NCI-H774 (cell line): ENCODE measurements at places on chromosomes 3 and 15.

DNA sequence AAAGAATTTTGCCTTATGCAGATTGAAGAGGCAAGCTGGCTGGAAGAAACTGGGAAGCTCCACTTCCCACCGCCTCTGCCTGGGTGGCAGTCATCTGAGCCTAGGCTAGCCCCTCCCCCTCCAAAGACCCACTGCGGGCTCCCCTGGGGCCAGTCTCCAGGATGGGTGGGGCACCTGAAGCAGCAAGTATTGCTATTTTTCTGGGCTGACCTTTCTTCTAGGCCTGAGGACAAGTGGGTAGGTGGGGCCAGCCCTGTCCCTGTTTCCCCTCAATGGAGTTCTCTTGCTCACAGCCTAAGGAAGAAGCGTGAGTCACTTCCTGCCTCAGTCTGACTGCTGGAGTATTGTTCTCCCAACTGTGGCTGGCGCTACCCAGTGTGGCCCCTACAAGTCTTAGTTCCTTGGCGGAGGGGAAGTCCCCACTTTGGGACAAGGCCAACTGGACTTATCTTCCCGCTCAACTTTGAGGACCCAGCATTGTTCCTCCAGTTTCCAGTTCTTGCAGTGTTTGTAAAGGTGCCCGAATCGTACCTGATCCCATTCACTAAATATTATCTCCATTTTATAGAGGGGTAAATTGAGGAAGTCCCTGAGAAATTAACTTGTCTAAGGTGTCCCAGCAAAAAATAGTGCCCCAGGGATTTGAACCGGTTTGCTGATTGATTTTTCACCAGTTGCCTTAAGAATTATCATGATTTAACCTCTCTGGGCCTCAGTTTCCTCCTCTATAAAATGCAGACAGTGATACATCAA is 1.4 kb downstream of the FURIN start:
- no peak for DNase-seq

- DNase-seq, result no peak
Measured at GRCh38 chr3:45894015-45894414, 7.7 kb downstream of the CCR9 start.

- no peak for DNase-seq
Measured at GRCh38 chr3:112001526-112001925, 2.8 kb downstream of the TAGLN3 start.

DNA sequence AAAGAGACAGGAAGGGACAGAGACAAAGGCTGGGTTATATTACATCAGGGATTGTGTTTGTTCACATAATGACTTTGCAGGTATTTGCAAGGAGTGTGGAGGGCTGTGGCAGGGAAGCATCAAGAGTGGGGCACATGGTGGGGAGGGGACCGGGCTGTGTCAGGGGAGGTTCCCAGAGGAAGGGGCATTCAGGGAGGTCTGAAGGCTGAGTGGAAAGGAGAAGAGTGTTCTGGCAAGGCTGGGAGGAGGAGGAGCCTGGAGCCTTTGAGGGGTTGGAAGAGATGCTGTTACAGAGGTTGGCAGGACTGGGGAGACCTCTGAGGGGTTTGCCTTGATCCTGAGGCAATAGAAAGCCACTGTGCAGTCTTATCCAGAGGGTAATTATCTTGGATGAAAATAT is 49.4 kb downstream of the EXOG start:
- no peak for DNase-seq

DNA sequence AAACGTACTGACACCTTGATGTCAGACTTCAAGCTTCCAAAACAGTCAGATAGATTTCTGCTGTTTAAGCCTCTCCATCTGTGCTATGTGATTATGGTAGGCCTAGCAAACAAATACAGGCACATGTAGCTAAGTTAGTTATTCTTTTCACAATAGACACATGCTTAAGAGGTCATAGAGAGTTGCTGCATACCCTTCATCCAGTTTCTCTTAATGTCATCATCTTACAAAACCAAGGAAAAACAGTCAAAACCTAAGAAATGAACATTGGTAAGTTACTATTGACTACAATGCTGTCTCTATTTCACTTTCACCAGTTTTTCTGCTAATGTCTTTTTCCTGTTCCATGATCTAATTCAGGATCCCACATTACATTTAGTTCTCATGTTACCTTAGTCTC is 946.8 kb downstream of the TUSC7 start:
- no peak for DNase-seq

DNA sequence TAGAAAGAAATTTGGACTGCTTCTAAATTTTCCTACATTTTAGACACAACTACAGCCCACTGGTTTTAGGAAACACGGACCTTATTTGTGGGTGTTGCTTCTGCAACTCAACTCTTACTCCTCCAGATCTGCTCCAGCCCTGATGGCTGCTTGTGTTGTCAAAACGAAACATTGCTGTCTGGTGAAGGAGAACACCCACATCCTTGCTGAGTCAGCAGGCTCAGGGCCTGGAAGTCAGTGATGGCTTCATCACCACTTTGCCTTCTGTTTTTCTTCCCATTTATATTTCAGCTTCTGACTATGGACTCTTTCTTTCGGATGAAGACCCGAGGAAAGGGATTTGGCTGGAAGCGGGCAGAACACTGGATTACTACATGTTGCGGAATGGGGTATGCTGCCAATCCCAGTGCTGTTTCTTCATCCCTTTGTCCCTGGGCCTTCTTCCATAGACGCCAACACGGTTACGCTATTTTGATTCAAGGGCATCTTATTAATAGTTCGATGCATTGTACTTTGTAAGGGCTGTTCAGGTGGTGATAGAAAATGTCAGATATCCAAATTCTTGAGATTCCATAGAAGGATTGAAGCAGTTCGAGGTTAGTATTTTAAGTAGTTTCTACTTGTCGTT is 392.6 kb upstream of the TPM1 start:
- DNase-seq, result no peak

- no peak for DNase-seq
Measured at GRCh38 chr3:151262871-151263525, 15.3 kb downstream of the P2RY14 start.

DNA sequence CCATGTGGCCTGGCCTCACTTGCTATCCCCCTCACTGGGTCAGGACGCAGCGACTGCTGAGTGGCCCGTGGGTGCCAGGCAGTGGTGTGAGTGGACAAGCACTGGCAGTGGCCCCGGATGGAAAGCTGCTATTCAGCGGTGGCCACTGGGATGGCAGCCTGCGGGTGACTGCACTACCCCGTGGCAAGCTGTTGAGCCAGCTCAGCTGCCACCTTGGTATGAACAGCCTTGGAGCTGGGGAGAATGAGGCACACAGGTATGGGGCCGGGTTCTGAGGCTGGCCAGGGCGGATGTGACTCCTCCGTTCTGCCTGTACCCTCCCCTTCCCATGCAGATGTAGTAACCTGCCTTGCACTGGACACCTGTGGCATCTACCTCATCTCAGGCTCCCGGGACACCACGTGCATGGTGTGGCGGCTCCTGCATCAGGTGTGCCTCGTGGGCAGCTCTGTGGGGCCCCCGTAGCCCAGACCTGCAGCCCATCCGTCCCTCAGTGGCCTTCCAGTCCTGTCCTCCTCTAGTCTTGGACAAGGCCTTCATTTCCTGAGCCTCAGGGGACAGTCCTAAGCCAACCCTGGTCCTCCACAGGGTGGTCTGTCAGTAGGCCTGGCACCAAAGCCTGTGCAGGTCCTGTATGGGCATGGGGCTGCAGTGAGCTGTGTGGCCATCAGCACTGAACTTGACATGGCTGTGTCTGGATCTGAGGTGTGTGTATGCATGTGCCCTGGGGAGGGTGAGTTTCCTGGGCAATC is 28.2 kb downstream of the NBEAL2 start:
- no peak for DNase-seq

- no peak for DNase-seq
Measured at GRCh38 chr3:128236657-128237056, 83.4 kb downstream of the EEFSEC start.

- DNase-seq, result peak; percentile 76
Measured at GRCh38 chr3:130849091-130849552, 44.8 kb upstream of the ATP2C1 start.

DNA sequence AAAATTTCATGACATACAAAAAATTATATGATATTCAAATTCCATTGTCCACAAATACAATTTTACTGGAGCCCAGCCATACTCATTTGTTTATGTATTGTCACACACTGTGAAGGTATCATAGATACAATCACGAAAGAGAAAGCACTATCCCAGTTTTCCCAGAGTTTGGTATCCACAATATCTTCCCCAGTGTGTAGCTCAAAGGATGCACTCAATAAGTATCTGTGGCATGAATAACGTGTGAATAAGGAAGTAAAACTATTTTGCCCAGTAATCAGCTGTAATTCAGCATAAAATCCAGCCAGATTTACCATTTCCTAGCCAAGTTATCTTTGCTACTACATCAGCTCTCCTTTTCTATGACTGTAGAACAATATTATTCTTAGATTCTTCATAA is 131.3 kb upstream of the KCNMB2 start:
- no peak for DNase-seq

DNA sequence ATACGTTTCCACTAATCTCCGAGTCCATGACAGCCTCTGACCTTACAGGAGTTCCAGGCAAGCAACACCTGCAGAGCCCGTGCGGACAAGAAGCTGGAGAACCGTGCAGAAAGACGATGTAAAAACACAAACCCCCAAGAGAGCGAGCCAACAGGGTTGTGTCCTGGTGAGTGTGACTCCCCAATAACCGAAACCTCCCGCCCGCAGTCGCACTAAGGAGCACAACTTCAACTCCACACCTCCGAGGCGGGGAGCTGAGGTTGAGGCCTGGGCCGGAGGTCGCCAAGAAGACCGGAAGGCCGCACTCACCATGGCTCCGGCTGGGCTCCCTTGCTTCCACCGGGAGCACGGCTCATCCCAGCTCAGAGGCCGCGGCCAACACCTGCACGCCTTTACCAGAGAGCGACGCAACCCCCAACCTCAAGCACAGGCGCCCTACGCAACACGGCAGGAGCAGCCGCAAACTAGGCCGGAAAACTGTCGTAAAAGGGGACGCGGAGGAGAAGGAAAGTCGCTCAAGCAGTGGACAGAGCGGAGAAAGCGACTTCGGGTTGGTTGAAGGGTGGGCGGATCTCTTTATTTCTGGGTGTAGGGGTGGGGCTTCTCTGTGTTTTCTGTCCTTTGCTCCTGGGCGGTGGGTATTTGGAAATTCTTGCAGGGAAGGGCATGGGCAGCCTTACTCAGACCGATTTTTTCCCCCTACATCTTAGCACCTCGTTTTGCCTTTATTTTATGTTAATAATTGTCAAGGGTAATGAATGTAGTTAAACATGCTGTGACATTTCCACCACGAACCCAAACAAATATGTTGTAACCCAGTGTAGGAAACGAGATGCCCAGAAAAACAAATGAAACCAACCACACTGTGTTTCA is at the start of gene DNAJC19:
Gene DNAJC19 (minus strand): TSS at position 446 of the 873 bp plus-strand sequence. CDS start 134 bp downstream, at position 312.
- DNase-seq, result peak; percentile 99

DNA sequence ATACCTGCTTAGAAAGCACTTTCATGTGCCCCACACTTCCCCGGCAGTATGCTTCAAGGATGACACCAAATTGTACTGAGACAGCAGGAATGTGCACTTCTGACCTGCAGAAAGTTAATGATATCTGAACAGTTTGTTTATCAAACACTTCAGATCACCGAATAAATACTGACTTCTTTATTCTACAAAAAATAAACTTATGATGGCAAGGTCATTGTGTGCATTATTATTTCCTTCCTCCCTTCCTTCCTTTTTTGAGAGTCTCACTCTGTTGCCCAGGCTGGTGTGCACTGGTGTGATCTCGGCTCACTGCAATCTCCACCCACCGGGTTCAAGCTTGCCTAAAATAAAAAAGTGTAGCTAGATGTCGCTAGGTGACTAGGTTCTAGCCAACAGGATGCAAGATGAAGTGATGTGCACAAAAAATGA is 80.3 kb downstream of the FAIM start:
- no peak for DNase-seq

GRCh38 chr3:133827684-133828083 is 22.1 kb downstream of the SRPRB start:
- no peak for DNase-seq

- DNase-seq, result no peak
Measured at GRCh38 chr15:101063891-101064794, 145.0 kb downstream of the LRRK1 start.

DNA sequence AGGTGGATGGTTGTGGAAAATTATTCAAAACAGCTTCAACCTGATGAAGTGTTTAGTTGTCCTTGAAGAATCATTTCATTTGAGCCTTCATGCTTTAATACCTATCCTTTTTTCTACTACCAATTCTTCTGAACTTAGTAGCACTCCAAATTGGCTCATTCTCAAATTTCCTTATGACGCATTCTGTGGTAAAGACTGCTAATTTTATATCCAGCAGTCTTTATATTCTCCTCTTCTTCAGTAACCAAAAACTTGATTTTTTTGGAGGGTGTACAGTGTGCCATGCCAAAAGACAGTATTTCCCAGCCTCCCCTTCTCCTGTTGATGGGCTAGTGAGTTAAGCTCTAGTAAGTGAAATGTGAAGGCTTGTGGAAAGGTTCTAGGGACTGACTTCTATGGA is 25.2 kb downstream of the CGNL1 start:
- DNase-seq, result no peak

DNA sequence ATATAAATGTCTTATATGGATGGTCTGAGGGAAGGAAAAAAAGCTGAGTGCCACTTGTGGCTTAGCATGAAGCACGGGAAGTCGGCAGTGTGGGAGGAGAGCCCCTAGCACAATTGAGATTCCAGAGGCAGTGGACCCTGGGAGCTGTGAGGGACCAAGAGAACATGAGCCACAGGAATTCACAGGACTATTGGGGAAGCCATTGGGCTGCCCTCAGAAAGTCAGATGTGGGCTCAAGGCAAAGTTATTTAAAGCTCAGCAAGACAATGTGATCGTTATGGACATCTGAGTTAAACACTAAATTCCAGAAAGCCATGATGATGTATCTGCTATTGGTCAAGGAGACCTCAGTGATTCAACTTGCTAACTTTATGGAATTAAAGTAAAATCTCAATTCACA is 380.8 kb upstream of the IL12A start:
- no peak for DNase-seq

DNA sequence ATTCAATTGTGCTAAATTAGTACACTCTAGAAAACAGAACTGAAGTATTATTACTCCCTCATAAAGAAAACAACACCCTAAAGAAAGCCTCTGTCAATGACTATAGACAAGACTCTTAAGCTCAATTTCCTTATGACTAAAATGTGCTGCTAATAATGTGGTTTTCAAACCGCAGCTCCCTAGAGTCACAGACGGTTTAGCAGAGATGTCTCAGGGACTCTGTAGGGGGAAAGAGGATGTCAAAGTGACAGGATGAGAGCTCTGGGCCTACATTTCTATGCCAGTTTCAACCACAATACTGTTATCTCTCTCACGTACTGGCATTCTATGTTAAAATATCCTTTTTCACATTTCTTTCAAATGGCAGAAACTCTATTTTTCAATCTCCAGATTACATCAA is 37.6 kb upstream of the WDR49 start:
- no peak for DNase-seq

DNA sequence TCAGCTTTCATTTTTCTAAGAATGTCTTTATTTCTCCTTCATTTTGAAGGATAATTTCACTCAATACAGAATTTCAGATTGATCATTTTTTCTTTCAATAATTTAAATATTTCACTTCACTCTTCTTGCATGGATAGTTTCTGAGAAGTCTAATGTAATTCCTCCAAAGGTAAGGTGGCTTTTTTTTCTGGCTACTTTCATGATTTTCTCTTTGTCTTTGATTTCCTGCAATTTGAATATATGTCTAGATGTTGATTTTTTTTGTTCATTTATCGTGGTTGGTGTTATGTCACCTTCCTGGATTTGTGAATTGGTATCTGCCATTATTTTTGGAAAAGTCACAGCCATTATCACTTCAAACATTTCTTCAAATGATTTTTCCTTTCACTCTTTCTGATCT is 14.6 kb upstream of the MCF2L2 start:
- no peak for DNase-seq
